ENCODE measurements at places on chromosomes 6 and 20.

- no peak for DNase-seq
Observed at GRCh38 chr6:11229655-11230046, 2.8 kb downstream of the NEDD9 start.

DNA sequence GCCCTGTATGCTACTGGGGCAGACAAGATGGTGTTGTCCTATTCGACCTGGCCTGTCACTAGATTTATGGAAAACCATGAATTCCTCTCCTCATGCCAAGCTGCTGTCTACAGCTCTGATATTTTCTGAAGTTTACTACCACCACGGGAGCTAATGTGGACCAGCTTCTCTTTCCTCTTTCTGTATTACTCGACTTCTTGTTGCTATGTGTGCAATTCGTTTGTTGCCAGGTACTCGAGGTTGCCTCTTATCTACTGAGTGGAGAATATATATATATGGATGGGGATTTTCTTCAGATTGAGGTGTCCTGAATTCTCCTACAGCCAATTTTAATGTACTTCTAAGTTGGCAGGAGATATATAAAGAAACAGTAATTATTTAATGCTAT, 34.7 kb downstream of the MAN1A1 start:
- no peak for DNase-seq

- no peak for DNase-seq
Observed at GRCh38 chr6:17269840-17270239, 11.3 kb upstream of the RBM24 start.

DNA sequence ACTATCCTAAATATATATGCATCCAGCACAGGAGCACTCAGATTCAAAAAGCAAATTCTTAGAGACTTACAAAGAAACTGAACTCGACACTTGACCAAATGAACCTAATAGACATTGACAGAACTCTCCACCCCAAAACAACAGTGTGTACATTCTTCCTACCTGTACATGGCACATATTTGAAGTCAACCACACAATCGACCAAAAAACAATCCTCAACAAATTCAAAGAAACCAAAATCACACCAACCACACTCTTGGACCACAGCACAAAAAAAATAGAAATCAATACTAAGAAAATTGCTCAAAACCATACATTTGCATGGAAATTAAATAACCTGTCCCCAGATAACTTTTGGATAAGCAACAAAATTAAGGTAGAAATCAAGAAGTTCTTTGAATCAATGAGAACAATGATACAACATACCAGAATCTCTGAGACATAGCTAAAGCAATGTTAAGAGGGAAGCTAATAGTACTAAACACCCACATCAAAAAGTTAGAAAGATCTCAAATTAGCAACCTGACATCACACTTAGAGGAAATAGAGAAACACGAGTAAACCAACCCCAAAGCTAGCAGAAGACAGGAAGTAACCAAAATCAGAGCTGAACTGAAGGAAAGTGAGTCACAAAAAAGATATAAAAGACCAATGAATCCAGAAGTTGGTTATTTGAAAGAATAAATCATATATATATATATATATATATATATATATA, 12.5 kb upstream of the TREM1 start:
- no peak for DNase-seq

GRCh38 chr6:132214716-132215115, 186.6 kb downstream of the MOXD1 start:
- no peak for DNase-seq

GRCh38 chr6:38282911-38283310, 356.8 kb downstream of the BTBD9 start:
- no peak for DNase-seq

DNA sequence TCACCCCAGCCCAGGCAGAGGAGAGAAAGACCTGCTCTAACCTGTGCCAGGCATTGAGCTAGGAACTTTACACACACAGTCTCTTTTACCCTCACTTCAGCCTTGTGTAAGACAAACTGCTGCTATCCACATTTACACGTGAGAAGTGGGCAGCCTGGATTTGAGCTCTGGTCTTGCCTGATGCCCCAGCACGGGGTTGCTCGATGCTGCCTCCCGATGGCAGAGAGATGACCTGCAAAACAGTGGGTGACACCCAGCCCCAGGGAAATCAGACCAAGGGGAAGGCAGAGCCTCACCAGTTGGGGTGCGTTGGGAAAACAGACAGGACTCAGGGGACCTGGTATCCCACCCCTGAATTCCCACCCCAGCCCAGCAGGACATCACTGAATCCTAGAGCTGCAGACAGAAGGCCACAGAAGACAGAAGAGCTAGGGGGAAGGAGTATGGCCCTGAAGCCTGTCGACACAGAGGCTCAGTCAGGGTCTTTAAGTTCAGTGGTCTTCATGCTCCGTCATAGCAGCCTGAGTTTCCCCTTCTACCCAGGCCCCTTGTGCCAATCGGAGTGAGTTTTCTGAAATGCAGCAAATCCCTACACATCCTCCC, 990 bp downstream of the BPI start:
- DNase-seq = no peak

GRCh38 chr6:117919775-117920729, 13.0 kb downstream of the SLC35F1 start:
- no peak for DNase-seq

DNA sequence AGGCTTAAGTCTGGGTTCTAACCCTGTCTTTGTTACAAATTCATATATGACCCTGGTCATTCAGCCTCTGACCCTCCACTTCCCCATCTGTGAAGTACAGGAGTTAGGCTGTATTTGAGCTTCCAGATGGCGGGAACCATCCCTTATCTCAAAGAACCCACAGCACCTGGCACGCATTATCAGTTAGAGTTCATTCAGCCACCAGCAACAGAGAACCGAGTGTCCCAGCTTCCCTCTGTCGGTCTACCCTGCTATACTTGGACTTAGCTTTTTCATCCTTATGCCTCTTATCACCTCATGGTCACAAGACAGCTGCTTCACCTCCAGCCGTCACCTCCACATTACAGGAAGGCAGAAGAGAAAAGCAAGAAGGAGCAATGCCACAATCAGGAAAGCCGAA, 147.8 kb downstream of the EYA2 start:
- DNase-seq = no peak

DNA sequence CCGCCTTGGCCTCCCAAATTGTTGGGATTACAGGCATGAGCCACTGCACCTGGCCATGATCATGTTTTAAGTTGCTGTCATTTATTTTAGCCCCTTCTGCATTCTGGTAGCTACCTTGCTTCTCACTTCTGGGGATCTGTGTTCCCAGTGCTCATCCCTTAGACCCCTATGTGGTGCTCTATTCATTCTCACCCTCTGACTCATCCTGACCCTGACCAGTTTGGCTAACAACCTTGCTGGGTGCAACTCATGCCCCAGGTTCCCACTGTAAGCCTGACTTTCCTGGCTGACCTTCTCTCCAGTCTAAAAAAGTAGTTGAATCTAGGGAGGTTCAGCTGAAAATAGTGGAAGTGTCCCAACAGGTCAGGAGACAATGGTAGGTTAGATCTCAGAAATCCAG, 47.4 kb downstream of the NOX3 start:
- DNase-seq = no peak

DNA sequence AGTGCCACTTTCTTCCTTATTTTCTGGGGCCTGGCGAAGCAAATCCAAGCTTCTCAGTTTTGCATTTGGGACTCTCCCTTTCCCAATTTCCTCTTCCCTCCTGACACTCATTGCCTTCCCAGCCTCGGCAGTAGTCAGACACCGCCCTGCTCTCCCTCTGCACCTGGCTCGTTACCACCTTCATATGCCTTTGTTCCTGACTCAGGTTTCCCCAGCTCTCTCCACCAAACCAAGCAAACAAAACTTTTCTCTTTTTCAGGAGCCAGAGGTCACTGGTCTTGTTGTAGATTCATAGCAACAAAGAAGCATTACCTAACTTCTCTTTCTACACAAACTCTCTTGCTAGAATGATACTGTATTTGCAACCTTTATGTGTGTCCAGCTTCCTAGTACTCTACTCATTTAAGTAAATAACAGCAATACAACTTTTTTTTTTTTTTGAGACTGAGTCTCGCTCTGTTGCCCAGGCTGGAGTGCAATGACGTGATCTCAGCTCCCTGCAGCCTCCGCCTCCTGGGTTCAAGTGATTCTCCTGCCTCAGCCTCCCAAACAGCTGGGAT, 9.0 kb upstream of the ZC3H12D start:
- no peak for DNase-seq

GRCh38 chr6:42041481-42042053, 8.8 kb upstream of the TAF8 start:
- DNase-seq = no peak

- DNase-seq = no peak
Observed at GRCh38 chr20:34544109-34544796, 14.3 kb upstream of the MAP1LC3A start.

GRCh38 chr20:38748861-38749149, 545 bp downstream of the ACTR5 start:
- peak; percentile 48 for DNase-seq

GRCh38 chr20:25253606-25254275, 5.9 kb downstream of the PYGB start:
- DNase-seq = no peak

- no peak for DNase-seq
Observed at GRCh38 chr6:162178666-162179065, 548.9 kb downstream of the PRKN start.

- no peak for DNase-seq
Observed at GRCh38 chr6:31844507-31844906, 17.0 kb downstream of the HSPA1B start.

- no peak for DNase-seq
Observed at GRCh38 chr6:43454696-43455530, 435 bp downstream of the DLK2 start.

GRCh38 chr6:115602466-115602865, 458.2 kb downstream of the FRK start:
- DNase-seq = no peak

GRCh38 chr6:87718662-87719433, 16.8 kb upstream of the AKIRIN2 start:
- DNase-seq = no peak

DNA sequence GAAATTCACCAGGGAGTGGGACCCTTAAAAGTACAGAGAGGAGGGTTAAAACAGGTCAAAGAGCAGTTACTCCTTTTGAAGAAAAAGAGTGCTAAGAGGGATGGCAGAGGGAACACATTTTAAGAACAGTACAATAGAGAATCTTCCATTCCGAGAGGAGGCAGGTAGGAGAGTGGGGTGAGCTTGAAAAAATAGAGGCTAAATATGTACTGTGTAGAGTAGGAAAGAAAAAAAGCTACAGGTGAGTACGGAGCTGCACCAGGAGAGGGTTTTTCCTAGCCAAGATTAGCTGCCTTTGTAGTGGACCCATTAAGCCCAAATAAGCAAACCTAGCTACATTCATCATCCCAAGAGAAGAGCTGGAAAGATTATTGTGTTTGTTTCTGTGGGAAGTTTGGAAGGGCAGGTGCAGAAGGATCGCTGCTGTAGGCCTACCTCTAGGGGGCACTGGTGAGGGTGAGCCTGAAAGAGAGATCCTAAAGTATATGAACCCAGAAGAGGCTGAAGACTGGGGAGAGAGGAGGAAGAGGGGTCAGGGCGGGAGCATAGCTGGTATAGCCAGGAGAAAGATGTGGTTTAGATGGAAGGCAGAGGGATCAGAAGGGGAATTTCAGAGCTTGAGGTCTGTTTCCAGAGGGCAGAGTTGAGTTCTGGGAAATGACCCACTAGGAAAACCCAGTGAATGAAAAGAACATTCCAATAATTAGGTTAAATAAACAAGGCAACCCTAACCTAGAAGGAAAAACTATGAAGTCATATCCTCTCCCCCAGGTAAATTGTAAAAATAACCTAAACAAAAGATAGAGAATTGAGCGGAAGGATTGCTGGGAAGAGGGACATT, 50.2 kb upstream of the HINT3 start:
- DNase-seq = no peak

DNA sequence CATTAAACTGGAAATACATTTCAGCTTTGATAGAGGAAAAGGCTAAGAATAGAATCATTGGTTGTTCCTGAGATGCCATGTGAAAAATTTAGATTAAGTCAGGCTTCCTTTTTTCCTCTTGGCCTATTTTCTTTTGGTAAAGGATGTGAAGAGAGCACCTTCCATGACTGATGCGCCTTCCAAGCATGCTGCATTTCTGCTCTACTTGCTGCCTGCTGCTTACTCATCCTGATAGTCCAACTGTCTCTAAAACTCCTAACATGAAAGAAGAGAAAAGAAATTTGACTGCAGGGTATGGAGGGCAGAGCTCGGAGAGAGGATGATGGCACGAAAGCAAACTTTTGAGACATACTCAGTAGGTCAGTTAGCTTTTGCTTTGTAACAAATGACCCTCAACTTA, 28.8 kb downstream of the SNAP25 start:
- DNase-seq = no peak

GRCh38 chr20:15643713-15644112, 929.5 kb downstream of the KIF16B start:
- no peak for DNase-seq

GRCh38 chr6:102026649-102027048, 633.1 kb downstream of the GRIK2 start:
- DNase-seq = no peak

DNA sequence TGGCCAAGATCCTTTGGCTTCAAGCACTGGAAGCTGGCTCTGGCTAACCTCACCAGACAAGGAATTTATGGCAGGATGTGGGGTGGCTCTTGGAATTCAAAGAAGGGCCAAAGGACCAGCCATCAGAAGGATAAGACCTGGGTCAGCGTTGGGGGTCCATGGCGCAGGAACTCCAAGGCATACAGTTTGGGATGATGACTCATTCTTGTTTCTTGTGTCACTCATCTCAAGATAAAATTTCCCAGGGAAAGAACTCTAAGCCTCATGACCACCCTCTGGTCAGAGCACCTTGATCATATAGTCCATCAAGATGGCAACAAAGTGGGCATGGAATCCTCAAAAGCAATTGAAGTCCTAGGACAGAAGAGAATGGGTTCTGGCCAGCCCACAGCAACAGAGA, 4.8 kb downstream of the ZBTB9 start:
- DNase-seq = no peak

GRCh38 chr20:59223182-59223601, 59.6 kb downstream of the ZNF831 start:
- no peak for DNase-seq

DNA sequence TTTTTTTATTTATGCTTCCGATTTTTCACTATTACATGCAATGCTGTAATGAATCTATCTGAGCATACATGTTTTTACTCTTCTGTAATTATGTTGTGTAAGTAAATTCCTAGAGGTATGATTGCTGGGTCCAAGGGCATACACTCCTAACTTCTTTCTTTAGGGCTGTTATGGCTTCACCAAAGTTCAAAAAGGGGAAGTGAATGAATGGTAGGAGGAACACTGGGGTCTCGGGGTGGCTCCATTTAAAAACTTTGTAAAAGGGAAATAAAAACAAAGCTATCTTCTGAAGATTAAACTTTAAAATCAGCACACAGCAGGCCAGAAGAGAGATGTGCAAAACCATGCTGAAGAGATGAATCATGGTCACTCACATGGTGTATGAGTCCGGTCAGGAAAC, 289.1 kb upstream of the SUPT3H start:
- DNase-seq = no peak

DNA sequence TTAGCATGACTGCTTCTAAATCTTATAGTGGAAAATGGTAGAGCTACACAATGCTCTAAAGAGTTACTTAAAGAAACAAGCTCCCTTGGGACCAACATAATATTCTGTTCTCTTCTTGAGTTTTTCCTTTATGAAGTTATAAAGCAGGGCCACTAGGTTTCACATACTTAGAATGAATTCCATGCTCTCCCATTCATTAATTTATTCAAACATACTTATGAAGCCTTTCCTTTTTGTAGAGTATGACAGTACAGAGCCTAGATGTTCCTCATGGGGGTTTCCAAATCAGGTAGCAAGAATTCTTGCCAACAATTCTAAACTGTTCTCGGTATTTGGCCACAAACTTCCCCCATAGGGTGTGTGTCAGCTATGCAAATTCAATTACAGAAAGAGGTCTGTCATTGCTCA, 20.6 kb upstream of the FABP7 start:
- no peak for DNase-seq

Data from T-cell (primary cell).